ENCODE measurements at places on chromosomes 4 and X. TPM values are rescaled to one million over a fixed set of nuclear protein-coding genes. Genes with fewer than 3 reads are reported as not detected.

The PAGE4 gene
- not detected for polyA plus RNA-seq

The TMPRSS11D gene
- 0.02 TPM for polyA plus RNA-seq

The CRMP1 gene
- 0.03 TPM for polyA plus RNA-seq

The FOXR2 gene
- not detected for polyA plus RNA-seq

The GAGE12E gene
- polyA plus RNA-seq = not detected

The TMSB15C gene
- polyA plus RNA-seq = 3.1 TPM

The CT45A1 gene
- polyA plus RNA-seq = not detected

The PSAPL1 gene
- 0.01 TPM for polyA plus RNA-seq

The PCSK1N gene
- polyA plus RNA-seq = 3.3 TPM

The KLHL34 gene
- polyA plus RNA-seq = not detected

The RBMXL3 gene
- polyA plus RNA-seq = not detected

The GAB1 gene
- polyA plus RNA-seq = 9.1 TPM

The FAM47B gene
- not detected for polyA plus RNA-seq

The PARM1 gene
- polyA plus RNA-seq = 0.01 TPM

The DCAF4L1 gene
- 0.07 TPM for polyA plus RNA-seq

The PRR32 gene
- polyA plus RNA-seq = not detected

The RRH gene
- 0.07 TPM for polyA plus RNA-seq

The HGFAC gene
- polyA plus RNA-seq = not detected

The LRIT3 gene
- polyA plus RNA-seq = 0.01 TPM

The GASK1B gene
- polyA plus RNA-seq = 8.1 TPM

The ATP1B4 gene
- not detected for polyA plus RNA-seq

The RGN gene
- not detected for polyA plus RNA-seq

The GLRA2 gene
- not detected for polyA plus RNA-seq

The SPATA18 gene
- polyA plus RNA-seq = 12.1 TPM

The UTP3 gene
- 18.2 TPM for polyA plus RNA-seq

The SLC9A7 gene
- polyA plus RNA-seq = 19.7 TPM

The CNOT6L gene
- 10.9 TPM for polyA plus RNA-seq

The TACR3 gene
- polyA plus RNA-seq = not detected

The PAGE5 gene
- polyA plus RNA-seq = not detected
